ENCODE measurements at places on chromosomes 1 and 21.
A peak's percentile ranks its signal among the peaks of the same experiment; 100 is the strongest.

DNA sequence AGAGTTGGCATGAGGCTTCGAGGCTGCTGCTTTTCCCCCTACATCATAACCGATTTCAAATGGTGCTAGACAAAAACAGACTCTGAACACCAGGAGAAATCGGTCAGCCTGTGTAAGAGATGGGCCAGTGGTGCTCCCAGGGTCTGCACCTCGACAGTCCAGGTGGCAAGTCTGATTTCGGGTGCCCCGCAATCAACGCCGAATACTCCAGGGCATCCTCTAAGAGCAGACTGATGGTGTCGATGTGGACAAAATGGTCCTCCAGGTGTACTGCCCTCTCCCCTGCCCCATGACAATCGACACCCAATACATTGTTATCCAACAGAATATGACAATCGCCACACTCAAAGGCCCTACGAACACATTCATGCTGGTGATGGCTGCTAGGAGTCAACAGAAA lies 50.0 kb downstream of the CD46 start:
- no peak for DNase-seq

GRCh38 chr1:163231385-163231784 lies 28.7 kb upstream of the RGS5 start:
- no peak for DNase-seq

DNA sequence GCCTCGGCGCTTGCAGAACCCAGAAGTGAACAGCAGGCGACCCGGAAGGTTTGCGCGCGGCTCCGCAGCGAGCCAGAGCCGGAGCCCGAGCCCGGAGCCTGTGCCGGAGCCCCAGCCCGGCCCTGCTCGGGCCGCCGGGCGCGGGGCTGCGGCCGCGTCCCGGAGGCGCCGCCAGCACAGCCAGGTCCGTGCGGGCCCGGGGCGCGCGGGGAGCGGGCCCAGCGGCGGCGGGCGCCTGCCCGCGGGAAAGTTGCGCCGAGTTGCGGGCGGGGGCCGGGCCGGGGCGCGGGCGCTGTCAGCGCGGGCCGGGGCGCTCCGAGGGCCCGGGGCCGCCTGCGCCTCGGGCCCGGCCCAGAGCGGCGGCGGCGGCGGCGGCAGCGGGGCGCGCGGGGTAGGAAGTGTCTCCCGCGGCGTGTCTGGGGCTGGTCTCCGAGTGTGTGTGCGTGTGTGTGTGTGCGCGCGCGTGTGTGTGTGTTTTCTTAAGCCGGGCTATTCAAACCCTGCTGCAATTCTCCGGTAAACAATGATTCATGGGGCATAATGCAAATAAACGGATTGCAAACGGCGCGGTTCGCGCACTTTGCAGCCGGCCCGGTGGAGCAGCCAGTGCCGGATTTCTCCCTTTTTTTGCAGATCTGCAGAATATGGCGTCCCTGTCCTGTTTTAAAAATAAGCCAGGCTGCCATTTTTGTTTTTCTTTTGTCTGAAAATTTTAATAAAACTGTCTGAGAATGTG lies at the start of gene ZNF362:
ZNF362 (plus strand) TSS at position 22 of the 736 bp plus-strand sequence. CDS start 14,083 bp downstream, outside the sequence.
- DNase-seq, result peak; percentile 46

DNA sequence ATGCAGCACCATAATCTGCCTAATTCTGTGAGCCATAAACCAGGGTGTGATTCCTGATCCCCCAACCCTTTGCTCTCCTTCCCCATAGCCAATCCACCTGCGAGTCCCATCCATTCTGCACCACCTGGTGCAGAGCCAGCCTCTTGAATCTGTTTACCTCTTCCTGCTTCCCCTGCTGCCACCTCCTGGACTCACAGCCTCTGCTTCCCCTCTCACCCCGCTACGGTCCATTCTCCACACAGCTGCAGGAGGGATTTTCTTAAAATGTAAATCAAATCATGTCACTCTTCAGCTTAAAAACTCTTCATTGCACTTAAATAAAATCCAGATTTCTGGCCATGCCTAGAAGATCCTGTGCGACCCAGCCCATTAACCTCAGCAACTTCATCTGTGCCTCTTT lies 186.7 kb downstream of the FOXD2 start:
- no peak for DNase-seq

DNA sequence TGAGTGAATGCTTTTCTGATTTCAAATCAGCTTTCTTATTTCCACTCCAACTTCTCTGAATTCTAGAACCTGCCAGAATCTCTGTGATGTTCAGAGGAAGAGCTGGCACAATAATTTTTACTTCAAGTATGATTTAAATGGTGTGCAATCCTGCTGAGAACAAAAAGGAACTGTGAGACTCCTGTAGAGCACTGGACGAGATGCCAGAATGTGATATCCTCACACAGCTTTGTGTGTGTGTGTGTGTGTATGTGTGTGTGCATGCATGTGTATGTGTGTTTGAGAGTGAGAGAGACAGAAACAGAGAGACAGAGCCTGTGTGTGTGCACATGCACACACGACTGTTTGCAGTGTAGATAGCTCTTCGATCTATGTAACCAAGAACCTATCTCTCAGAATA lies 713.6 kb upstream of the ZP4 start:
- no peak for DNase-seq

- DNase-seq, result no peak
Measured at GRCh38 chr21:41370840-41371684, 9.2 kb downstream of the MX2 start.

GRCh38 chr1:180424848-180425457 lies 77.4 kb downstream of the ACBD6 start:
- no peak for DNase-seq

DNA sequence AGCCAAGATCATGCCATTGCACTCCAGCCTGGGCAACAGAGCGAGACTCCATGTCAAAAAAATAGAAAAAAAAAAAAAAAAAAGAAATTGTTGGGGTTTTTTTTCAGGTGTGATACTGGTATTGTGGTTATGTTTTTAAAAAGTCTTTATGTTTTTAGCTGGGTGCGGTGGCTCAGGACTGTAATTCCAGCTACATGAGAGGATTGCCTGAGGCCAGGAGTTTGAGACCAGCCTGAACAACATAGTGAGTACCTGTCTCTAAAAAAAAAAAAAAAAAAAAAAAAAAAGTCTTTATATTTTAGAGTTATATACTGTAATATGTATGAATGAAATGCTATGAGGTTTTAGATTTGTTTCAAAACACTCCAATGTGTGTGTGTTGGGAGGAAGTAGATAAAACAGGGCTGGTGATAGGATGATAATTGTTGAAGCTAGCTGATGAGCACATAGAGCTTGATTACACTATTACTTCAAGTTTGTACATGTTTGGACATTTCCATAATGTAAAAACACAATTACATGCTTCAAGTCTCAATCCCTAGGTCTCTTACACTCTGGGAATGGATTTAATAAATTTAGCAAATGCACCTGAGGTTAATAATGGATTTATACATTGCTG lies 30.2 kb upstream of the ATP5PO start:
- DNase-seq, result no peak

- no peak for DNase-seq
Measured at GRCh38 chr1:37151789-37152188, 117.5 kb upstream of the GRIK3 start.
